ENCODE measurements at places on chromosomes 3 and 15.

GRCh38 chr3:129404610-129405009 is 23.8 kb downstream of the EFCAB12 start:
- peak; percentile 26 for DNase-seq

DNA sequence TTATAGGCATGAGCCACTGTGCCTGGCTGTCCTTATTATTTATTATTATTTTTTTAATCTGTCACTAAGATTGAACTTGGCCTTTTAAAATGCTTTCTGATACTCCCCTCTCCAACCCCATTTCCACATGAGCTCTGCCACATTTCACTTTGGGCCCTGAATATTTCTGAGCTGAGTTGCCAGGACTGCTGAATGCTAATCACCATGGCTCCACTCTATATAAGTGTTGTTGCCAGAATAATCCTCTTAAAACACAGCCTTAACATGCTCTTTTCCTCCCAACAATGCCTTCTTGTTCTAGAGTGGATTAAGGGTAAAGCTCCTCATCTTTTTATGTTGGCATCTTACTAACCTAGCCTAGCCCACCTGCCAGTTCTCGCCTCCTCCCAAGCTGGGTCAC is 124.4 kb downstream of the PDZRN3 start:
- no peak for DNase-seq

- no peak for DNase-seq
Observed at GRCh38 chr3:136070953-136071949, 105.7 kb downstream of the PPP2R3A start.

DNA sequence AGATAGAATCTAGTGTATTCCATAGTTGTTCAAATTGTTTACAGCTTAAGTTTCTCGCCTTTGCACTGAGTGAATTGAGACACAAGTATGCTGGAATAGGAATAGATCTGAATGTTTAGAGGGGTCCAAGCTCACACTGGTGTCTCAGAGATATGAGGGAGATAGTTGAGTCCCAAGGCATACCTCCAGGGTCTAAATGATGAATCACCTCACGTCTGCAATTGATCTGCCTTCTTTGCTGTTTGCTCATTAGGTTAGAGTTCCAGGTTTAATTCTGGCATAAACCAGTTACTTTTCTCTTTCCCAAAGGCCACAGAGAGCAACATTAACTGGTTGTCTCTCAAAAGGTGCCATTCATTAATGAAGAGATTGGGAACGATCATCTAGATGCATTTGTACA is 106.3 kb upstream of the MME start:
- DNase-seq = no peak

DNA sequence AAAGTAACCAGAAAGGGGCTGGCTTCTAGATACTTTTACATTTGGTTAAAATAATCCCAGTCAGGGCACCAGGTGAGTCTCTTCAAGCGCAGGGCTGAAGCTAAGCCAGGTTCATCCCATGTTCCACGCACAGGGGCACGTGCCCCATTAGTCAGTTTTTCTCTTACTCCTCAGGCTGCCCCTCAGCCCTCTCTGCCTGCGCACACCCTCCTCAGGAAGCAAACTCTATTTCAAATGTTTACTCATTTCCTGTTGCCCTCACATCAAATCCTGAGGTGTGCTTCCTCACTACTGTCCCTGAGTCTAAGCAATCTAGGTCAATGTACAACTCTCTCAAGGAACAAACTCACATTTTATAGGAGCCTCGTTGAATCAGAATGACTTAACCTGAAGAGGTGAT is 48.5 kb downstream of the THBS1 start:
- DNase-seq = peak; percentile 19

DNA sequence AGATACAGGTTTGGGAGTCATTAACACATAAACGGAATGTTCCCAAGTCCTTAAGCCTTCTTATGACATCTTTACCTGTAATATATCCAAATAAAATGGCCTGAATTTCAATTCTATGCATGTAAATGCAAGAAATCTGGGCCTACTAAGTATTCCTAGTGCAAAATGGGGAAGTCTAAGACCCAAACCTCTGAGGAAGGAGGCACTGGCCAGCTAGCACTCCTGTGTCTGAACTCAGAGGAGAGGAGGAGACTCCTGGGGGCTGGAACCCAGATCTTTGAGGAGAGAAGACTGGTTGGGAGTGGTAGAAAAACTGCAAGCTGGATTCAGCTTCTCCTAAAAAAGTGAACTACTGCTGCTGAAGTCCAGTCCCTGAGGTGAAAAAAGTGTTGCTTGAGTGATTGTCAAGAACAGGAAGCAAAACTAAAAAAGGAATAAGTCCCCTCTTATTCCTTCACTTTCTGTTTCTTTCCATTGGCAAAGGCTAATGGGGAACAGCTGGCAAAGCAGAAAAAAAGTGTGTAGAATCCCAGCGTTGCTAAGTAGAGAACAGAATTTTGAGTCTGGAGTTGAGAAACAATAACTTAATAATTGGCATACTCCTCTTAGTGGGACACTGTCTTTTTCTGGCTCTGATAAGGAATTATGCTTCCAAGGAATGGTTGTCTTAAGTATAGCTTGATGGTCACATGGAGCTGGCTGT is 54.8 kb upstream of the ATP2C1 start:
- DNase-seq = no peak

GRCh38 chr15:80834402-80834801 is 55.2 kb downstream of the CEMIP start:
- no peak for DNase-seq

- no peak for DNase-seq
Observed at GRCh38 chr3:63968612-63969350, 54.5 kb downstream of the PSMD6 start.

- DNase-seq = no peak
Observed at GRCh38 chr3:190877925-190878324, 15.4 kb upstream of the GMNC start.

DNA sequence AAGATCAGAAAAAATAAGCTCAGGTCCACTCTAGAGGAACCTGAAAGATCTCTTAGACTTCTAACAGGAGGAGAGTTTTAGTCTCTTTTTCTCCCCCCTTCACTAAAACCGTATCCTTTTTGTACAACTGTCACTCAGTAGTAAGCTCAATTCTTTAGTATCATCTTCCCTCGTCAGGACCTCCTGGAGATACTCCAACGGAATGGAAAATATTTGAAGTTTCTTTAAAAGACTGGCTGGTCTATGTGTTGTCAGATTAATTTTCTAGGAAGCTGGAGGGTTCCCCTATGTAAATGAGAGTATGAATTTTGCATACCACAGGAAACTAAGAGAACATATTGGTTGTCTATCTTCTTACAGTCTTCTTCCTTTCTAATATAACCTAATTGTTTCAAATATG is 747.7 kb upstream of the CBLB start:
- no peak for DNase-seq

GRCh38 chr3:177692304-177692975 is 495.2 kb upstream of the TBL1XR1 start:
- DNase-seq = no peak

DNA sequence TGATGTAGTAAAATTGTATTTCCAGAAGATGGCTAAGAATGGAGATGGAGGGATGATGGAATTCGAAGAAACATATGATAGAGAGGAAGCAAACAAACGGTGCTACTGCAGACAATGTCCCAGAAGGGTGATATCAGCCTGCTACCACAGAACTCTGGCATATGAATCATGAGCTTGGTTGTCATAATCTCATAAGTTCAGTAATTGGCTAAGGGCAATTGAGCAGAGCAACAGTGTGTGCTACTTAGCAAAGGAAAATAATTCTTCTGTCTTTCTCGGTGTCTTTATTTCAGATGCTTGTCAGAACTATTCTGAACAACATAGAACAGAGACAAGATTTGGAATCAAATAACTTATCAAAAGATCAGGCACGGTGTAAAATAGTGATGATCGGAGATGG is 407.3 kb downstream of the GBE1 start:
- DNase-seq = no peak

DNA sequence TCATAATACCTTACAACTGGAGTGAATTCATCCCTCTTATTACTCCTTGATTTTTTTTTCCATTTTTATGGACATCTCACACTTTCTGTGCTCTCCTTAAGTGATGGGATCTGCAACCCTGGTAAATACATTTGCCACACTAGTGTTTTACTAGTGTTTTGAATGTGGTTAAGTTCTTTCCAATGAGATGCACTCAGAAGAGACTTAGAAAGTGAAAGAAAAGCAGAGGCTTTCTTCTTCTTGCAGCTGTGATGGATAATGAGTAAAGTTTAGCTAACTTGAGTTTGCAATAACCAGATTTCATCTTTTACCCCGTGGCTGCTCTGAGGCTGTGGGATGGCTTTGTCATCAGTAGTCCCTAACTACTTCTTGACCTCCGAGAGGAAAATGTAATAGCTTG is 1248.4 kb downstream of the NSUN3 start:
- no peak for DNase-seq

DNA sequence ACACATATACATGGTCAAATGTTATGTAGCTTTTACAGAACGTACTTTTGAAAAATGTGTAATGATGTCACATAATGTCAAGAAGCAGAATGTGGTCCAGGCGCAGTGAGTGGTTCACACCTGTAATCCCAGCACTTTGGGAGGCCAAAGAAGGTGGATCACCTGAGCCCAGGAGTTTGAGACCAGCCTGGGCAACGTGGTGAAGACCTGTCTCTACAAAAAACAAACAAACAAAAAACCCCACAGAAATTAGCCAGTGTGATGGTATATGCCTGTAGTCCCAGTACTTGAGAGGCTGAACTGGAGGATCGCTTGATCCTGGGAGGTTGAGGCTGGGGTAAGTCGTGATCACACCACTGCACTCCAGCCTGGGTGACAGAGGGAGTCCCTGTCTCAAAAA is 15.9 kb upstream of the GLCE start:
- no peak for DNase-seq

- DNase-seq = no peak
Observed at GRCh38 chr15:96324940-96325540, 5.5 kb upstream of the NR2F2 start.

DNA sequence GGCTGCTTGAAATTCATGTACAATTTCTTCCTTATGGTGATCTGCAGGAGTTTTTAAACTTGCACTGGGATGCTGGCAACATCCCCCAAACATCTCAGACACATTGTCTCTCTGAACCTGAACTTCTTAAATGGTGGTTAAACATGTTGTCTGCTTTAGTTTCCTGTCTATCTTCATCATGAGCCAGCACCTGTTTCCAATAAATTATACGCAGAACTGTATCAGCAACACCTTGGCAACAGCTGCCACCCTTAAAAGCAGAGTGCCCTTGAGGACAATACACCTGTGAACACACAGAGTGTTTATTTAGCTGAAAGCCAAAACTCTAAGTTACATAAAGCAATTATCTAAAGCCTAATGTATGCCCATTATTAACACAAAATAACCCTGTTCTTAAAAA is 242.9 kb downstream of the WNT5A start:
- DNase-seq = no peak

DNA sequence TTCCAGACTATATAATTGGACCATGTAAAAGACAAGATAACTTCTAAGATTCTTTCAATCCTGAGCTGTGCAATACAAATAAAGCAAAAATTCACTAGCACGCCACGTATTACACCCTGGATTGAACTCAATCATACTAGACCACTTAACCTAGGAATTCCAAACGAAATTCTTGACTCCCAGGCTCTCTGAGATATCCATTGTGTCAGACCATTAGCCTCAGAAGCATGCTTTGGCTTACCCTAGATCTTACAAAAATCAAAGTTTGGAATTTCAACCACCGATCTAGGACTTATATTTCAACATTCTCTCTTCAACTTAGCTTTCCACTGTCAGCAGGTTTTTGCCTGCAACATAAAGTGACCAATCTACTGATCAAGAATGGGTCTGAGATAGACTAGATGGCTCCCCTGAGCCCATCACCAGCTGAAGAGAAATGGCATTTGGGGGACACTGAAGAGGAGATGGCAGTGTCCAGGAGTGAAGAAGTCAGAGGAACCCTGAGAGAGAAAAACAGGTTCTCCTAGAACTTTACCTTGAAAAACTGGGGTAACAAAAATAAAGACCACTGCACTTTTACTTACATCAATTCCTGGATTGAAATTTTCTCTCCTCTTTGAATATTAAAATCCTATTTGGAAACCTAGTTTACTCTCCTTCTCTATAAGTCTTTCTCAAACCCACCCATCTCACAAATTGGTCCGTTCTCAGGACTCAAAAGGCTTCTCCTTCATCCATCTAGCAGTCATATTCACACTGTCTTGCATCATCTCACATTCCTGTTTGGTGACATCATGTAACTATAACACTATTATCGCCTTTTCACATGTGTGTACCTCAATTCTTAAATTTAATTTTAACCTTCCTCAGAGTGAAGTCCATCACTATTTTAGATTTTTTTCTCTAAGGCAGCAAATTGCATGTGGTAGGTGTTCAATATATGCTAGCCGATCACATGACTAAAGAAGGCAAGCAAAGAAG is 18.5 kb downstream of the CPNE4 start:
- no peak for DNase-seq

DNA sequence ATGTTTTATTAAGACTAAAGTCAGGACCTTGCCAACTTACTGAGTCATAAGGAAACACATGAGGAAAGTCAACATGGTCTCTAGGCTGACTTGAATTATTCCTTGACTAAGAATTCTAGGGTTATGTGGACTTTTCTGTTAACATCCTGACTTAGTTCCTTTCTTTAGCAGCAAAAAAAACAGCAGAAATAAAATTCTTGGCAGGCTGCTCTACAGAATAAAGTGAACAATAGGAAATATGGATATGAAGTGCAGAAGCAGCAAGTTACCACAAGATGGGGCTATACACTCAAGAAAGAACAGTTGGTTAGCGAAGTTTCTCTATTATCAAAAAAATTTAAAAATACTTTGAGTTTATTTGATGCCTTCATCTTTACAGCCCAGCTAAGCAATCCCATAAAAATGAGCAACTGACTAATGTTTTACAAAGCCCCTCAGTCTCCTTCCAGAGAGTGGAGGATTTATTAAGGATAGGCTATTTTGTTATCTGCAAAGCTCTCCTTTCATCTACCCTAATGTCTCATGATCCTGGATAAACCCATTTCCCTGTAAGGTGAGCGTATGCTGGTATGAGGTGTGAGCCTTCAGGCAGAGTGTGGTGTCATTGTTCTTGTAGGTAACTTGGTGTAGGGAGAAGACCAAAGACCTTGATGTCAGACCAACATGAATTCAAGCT is 23.1 kb upstream of the MCCC1 start:
- peak; percentile 65 for DNase-seq

DNA sequence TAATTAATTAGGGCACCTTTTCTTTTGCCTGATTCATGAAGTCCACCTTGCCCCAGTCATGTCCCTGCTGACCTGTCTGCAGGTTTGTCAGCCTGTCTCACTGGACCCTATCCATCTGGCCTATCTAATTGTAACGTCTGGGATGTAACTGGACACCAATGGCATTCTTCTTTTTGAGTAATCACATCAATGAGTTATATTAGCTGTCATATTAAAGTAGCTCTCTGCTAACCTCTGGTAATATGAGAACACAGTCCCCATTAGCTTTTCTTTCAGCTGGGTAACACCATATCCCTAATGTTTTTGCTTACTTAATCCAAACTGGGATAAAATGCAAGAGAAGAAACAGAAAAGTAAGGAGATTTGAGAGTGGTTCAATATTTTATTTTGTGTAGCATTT is 166.2 kb upstream of the VEPH1 start:
- no peak for DNase-seq

DNA sequence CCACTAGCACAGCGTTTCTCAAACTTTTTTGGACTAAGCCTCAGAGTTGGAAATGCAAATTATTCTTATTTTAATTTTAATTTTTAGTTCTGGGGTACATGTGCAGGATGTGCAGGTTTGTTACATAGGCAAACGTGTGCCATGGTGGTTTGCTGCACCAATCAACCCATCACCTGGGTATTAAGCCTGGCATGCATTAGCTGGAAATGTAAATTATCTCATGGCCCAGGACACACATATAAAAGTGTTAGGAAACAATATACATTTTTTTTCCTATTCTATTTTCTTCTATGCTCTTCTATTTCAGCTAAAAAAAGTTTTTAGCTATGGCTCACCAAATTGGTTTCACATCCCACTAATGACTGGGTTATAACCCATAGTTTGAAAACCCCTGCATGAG is 73.3 kb upstream of the LRIG1 start:
- DNase-seq = no peak

All from GM20000 (cell line).